G401 (cell line): ENCODE measurements at places on chromosomes 1 and 21.
A peak's percentile ranks its signal among the peaks of the same experiment; 100 is the strongest.

DNA sequence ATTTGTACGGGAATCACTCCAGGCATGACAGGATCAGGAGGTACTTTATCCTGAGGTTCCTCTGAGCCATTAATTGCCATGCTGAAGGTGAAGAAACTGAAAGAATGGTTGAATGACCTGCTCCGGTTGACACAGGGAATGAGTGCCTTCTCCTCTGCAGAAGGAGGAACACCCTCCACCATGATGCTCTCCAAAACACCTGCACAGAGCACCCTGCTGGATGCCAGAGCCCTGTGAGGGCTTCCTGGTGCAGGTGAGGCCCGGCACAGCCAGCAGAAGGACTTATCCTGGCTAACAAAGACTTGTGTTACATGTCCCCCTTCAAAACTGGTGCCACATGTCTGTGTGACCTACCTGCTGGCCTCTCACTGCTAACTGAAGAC is 14.3 kb upstream of the LBR start:
- DNase-seq: no peak

- DNase-seq: no peak
Observed at GRCh38 chr1:166977951-166978350, 2.6 kb upstream of the ILDR2 start.

GRCh38 chr21:29145852-29146453 is 15.5 kb downstream of the MAP3K7CL start:
- no peak for DNase-seq

DNA sequence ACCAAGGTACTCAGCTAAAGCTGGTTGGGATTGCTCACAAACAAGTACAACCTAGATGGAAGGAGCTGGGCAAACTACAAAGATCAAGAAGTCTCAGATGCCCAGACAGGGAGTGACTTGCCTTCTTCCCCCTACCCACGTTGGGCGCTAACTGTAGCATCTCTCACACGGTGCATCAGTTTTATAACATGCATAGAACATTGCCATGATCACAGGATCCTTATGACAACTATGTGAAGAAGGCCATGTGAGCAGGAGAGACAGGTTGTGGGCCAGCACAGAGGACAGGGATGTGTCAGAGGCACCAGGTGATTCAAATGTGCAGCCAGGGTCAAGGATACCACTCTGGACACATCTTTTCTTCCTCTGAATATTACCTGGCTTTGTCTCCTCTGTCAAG is 28.3 kb upstream of the CYP4B1 start:
- no peak for DNase-seq

GRCh38 chr1:147245129-147245528 is 2.6 kb downstream of the CHD1L start:
- DNase-seq: no peak

DNA sequence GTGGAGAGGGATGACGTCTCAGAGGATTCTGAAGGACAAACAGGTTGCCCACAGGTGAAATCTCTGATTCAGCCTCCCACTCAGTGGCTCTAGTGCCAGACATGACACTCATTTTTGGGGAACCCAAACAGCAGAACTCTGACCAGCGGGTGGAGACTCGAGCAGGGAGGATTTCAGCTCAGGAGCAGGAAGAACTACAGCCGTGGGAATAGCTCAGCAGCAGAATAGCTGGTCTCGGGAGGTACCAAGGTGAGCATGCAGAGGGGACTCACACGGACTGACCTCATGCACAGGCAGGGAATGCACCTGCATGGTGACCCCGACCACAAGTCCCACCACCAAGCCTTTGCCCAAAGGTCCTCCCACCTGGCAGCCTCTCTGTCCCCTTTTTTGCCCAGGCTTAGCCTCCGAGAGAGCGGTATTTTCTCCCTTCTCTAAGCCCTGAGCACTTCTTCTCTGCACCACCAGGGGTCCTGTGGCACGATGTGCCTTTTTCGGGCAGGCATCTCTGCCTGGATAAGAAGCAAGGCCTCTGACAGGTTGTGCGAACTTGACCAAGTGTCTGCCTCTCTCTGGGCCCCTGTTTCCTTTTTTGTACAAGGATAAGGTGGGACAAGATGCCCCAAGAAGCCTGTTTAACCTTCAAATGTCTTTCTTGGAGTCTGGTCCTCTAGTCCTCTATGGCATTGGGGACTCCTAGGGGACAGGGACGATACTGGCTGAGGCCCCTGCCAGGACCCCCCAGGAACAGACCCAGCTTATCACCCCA is 8.8 kb upstream of the FGR start:
- DNase-seq: peak; percentile 34

GRCh38 chr1:7292036-7292681 is 478.9 kb upstream of the VAMP3 start:
- DNase-seq: peak; percentile 45
